Stimulated activated CD4-positive, alpha-beta T cell treated with anti-CD3 and anti-CD28 coated beads, Interleukin-2, amount 100 ng/mL, for 48 hours (primary cell): ENCODE measurements at places on chromosomes 1 and 21.
A peak's percentile ranks its signal among the peaks of the same experiment; 100 is the strongest.

- no peak for DNase-seq
These were observed 3.7 kb upstream of the IGSF9 start for GRCh38 chr1:159949123-159949522.

DNA sequence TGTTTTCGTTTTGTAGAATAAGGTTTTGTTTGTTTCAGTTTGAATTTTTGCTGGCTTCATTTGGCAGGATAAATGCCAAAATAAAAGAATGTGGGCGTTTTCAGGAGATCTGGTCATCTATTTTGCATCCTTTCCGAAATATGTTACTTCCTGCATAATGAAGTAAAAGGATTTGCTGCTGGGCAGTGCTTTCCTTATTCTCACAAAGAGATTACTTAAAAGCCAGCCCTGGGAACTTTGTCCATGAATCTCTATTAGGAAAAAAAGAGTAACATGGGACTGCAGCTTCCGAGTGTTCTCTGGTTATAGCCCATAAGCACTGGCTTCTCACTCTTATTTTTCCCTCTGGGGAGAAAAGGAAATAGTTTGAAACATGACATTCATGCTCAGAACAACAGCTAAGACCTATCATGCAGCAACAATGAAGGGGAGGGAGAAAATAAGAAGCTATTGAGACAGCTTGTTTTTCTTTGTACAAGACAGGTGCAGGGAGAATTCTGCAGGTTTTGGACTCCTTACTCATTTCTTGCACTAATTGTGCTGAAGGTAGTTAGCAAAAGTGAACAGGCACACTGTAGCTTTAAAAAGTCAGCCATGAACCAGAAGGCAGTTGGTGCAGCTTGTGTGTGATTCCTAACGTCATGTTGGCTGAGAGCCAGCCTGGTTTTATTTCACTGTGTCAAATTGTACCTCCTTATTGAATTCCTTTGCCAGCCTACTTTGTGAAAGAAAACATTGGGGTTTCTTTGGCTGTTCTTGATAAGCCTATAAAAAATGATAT is at the start of gene SAMD13:
Gene SAMD13, plus strand, starts transcription at position 705 of the 781 bp plus-strand sequence. CDS start 1,527 bp downstream, outside the sequence.
- DNase-seq: peak; percentile 19

- DNase-seq: no peak
These were observed 232.1 kb downstream of the LMO4 start for GRCh38 chr1:87560601-87561360.

GRCh38 chr1:20183035-20183434 is 2.9 kb upstream of the UBXN10 start:
- DNase-seq: no peak

GRCh38 chr1:37176269-37176668 is 142.0 kb upstream of the GRIK3 start:
- DNase-seq: no peak
